ENCODE measurements at places on chromosomes 11 and 22.

DNA sequence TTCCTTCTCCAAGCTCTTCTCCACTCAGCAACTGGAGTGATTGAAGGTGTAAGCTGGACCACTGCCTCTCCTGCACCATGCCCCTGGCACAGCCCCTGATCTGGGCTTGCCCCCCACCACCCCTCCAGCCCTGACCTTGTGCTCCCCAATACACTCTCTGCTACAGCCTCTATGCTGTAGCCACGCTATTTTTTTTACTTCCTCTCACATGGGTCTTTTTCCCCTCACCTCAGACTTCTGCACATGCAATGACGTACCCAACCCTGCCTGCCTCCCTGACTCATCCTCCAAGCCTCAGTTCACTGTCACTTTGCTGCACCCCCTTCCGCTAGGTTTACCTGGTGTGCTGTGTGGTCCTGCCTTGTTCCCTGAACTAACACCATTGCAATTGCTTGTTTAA, 9.0 kb downstream of the CSNK2A3 start:
- no peak for DNase-seq

DNA sequence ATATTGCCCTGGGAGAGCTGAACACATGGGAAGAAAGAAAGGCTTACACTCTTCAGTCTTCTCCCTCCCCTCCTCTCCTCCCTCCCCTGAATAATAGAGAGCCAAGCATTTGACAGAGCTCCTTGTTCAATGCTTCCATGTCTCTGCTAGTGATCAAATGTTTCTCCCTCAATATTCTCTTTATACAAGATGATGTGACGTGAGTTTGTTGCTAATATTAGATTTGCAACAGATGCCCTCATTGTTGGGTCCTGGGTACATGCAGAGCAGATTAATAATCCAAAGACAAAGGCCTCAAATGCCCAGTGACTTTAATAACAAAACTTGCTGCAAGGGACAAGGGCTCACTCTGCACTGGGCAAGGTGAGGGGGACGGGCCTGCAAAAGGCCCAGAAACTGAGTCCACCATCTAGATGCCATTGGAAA, 7.1 kb upstream of the ENDOD1 start:
- no peak for DNase-seq

DNA sequence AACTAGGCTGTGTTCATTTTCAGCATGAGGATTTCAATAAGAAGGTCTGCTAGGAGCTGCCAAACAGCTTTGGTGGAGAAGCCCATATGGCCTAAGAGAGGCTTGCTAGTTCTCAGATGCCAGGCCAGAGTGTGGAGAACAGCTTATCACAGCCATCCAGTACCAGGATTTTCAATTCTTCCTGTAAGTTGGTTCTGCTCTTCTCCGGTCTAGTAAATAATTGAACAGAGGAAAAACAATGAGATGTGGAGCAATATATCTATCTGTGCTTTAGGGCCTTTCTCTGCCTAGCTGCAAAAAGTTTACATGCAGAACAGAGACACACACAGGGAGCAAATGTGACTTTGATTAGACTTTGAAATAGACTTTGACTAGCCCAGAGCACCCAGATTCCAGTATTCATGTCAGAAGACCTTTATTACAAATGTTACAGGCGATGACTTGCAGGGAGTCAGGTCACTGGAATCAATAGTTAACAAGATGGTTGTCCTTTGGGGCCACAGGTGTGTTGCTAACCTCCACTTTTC, 19.8 kb upstream of the PPP2R1B start:
- peak; percentile 76 for DNase-seq

- no peak for DNase-seq
These were observed 95.2 kb downstream of the ABTB2 start for GRCh38 chr11:34262531-34263081.

DNA sequence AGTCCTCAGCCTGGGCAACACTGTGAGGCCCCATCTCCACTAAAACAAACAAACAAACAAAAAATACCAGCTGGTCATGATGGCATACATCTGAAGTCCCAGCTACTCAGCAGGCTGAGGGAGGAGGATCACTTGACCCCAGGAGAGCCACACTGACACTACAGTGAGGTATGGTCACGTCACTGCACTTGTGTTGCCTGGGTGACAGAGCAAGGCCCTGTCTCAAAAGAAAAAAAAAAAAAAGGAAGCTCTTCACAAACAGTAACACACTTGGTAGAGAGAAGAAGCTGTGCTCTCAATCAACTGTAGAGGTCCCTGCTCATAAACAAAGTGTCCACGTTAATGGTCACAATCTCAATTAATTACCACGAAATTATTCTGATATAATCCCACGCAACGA, 401.6 kb upstream of the CCDC90B start:
- DNase-seq, result no peak

DNA sequence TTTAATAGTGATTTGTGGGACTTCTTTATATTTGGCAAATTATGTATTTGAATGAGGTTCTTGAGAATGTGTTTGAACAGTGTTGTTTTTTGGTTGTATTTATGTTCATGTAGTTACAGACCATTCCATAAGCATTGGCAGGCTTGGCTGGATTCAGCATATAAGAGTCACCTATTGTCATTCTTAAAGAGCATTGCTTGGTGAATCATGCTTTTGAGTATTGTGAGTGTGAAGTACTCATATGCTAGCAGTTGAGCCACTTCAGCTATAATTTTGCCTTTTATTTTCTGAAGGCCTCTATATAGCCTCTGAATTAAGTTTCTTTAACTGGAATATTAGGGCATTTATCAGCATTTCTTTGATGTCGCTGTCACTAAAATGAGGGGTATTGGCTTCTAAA, 110.0 kb upstream of the GAL start:
- no peak for DNase-seq

DNA sequence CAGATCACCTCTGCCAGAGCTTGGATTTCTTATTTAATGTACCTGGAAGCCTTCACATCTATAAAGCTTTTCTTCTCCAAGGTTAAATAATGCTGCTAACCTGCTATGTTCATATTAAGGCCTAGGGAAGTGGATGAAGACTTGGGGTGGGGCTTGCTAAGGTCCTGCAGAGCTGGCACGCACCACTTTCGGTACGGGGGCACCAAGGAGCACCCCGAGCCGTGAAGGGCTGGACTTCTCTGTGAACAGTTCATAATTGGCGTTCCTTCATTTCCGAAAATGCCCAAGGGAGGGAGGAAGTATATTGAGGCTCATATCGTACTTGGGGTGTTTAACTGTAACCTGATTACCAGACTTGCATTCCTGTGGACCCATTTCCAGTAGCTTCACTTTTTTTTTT, 59.6 kb downstream of the ST14 start:
- no peak for DNase-seq

GRCh38 chr11:9914064-9914463, 250.2 kb downstream of the SWAP70 start:
- no peak for DNase-seq

DNA sequence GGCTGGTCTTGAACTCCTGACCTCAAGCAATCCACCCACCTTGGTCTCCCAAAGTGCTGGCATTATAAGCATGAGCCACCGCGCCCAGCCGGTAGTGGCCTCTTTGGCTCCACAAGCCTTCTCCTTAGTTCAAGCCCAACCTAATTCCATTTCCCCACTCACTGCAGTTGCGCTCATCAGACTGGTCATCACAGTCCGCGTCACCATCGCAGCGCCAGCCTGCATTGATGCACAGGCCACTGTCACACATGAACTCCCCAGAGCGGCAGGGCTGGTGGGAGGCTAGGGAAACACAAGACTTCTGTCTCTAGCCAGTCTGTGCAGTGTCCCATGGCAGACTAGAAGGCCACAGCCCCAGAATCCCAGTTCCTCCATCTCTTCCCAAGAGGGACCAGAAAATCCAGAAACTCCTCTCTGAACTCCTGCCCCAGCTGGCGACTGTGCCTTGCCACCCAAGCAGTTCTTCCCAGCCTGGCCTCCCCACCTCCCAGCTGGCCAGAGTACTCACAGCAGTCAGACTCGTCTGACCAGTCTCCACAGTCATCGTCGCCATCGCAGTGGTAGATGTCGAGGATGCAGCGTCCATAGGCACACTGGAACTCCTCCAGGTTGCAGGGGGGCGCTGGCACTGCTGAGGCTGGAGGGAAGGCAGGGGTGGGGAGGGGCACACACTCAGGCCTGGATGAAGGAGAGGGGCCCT, 19.8 kb downstream of the LRP4 start:
- no peak for DNase-seq

- DNase-seq, result no peak
These were observed 256.9 kb upstream of the SYN3 start for GRCh38 chr22:33315117-33315516.

- DNase-seq, result no peak
These were observed 165.2 kb upstream of the TBCEL start for GRCh38 chr11:120858740-120859139.

- DNase-seq, result no peak
These were observed 123.2 kb downstream of the KCNQ1OT1 start for GRCh38 chr11:2576549-2576948.

GRCh38 chr11:63887386-63887999, 29.5 kb downstream of the RCOR2 start:
- DNase-seq, result no peak

- DNase-seq, result no peak
These were observed 12.6 kb downstream of the PRDM11 start for GRCh38 chr11:45158891-45159605.

- DNase-seq, result no peak
These were observed 305.7 kb downstream of the BLID start for GRCh38 chr11:121810291-121810690.

DNA sequence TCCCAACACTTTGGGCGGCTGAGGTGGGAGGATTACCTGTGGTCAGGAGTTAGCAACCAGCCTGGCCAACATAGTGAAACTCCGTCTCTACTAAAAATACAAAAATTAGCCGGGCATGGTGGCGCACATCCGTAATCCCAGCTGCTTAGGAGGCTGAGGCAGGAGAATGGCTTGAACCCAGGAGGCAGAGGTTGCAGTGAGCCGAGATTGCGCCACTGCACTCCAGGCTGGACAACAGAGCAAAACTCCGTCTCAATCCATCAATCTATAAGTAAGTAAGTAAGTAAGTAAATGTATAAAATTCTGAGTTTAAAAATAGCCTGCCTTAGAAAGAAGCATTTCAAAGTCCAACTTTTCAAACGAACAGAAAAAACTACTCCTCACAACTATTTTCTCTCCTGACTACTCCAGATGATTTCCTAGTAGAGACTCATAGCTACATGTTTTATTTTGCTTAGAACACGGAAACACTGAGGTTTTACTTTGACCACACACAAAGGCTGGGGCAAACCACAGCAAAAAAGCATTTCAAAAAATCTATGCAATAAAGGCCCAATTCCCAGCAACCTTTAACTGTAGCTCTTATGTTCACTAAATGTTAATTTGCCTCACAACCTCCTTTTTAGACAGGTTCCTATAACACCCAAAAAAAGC, 16.3 kb downstream of the SPTY2D1 start:
- no peak for DNase-seq

DNA sequence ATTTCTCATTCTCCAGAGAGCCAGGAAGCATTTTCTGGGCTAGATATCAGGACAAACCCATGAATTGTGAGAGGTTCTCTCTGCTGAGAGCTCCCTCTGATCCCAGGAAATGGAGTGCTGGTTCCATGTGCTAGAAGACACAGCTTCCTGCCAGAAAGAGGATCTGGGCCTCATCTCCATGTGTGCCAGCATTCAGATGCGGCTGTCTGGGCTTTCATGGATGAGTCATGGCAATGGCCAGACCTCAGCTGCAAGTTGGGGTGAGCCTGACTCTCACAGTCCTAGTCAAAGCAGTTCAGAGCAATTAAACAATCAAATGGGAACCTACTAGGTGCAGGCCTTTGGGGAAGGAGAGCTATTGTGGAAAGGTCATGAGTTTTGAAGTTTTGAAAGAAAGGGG, 82.3 kb upstream of the EED start:
- DNase-seq, result no peak

DNA sequence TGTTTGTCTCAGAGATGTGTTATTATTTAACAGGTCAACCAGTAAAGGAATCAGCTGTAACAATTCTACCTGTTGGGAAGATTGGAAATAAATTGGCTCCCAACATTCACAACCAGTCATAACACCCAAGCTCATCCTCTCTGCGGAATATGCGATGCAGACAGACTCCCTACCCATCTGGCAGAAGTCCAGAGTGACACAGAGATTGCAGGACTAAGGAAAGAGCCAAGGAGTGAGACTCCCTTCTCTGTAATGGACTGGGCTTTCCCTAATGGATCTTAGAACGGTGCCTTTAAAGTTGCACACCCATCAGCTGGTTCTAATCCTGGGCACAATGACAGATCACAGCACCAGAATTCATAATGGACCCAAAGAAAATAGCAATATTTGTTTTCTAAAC, 27.8 kb upstream of the UBASH3B start:
- no peak for DNase-seq

DNA sequence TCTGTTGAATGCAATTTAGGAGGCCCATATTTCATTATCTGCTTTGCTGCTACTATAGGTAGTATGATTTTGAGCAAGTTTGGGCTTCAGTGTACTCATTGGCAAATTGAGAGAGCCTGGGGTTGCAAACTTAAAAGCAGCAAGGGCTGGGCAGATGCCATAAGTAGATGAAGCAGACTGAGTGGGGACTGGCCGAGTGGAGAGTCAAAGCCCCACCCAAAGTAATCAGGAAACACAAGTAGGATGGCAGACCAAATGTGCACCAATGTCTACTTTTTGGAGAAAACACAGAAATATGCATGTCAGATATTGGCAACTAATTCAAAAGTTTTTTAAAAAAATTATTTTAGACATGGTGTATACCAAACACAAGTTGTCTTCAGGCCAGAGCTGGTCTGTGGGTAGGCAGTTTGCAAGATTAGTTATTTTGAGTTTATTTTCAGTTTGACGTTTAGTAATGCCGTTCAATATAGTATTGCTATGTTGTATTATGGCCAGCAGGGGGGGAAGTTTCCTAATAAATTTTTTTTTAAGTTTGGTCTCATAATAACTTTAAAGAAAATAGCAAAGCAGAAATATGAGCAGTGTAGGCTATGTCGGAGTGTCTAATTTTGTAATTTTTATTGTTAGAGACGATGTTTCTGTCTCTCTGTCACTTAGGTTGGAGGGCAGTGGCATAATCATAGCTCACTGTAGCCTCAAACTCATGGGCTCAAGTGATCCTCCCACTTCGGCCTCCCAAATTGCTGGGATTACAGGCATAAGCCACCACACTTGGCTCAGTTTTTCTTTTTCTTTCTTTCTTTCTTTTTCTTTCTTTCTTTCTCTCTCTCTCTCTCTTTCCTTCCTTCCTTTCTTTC, 105.1 kb downstream of the HIPK3 start:
- DNase-seq, result peak; percentile 27

- peak; percentile 60 for DNase-seq
These were observed 65.5 kb upstream of the EMID1 start for GRCh38 chr22:29139965-29140782.

DNA sequence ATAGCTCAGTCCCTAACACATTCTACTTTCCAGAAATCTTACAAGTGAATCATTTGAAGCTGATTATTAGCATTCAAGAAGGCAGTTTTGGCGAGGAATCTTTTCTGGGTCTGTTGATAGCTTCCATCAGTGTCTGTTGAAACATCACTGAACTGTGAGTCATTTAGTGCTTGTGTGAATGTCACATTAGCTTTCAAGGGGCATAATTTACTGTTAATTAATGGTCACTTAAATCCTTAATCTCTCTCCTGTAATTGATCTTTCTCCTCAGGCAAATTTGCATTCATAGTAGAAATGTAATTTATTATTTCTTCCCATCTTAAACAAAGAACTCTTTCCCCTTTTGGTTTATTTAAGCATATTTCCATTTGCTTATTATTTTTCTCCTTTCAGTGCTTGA, 2.6 kb downstream of the HTR3B start:
- no peak for DNase-seq

GRCh38 chr11:35127619-35128018, 11.4 kb upstream of the CD44 start:
- DNase-seq, result no peak

- DNase-seq, result no peak
These were observed 130.4 kb downstream of the UVRAG start for GRCh38 chr11:75945446-75945845.

GRCh38 chr11:121236115-121237001, 56.2 kb upstream of the SC5D start:
- no peak for DNase-seq

Data from HepG2 (cell line).